ENCODE measurements at places on chromosomes 1 and 21.
A peak's percentile ranks its signal among the peaks of the same experiment; 100 is the strongest.

DNA sequence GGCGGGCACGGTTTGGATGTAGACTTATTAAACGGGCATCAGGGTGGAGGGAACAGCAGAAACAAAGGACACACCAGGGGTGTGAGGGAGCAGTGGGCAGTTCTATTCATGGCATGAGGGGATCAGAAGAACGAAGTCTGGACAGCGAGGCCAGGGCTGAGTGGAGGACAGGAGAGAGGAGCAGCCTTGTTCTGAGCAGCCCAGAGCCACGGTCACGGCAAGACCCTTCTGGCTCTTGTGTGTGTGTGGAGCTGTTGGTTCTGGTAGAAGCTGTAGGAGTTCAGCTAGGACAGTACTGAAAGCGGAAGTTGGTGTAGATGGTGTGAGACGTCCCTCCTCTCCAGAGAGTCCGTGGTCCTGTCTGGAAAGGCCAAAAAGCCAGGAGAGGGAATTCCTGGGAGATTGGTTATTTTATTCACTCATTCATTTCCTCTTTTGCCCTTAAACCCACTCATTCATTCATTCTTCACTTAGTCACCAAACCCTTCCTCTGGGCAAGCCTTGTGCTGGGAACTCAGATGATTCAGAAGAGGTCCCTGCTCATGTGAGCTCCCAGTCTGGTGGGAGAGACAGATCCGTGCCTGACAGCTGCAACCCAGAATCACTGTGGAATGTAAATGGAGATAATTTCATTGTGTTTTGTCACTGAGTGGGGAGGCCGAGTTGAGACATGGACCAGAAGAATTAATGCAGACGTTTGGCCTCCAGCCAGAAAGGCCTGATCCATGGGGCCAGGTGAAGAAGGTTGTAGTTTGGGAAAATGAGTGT, 4.1 kb upstream of the ACOT11 start:
- DNase-seq, result no peak

- no peak for DNase-seq
These were observed 114.0 kb downstream of the USP25 start for GRCh38 chr21:15843766-15844165.

DNA sequence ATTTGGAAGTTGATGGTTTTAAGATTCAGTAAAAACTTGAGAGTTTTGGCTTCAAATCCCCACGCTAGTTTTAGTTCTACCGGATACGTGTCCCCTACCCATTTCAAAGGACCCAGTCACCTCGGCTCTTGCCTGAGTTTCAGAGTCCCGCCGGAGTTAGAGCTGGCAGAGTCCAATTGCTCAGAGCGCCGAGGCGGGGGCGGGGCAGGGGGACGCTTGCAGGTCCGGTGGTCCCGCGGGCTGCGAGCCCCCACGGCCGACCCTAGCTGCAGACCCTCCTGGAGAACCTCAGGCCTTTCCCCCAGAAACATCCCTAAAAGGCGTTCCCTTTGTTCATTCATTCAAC, 765 bp upstream of the VPS45 start:
- peak; percentile 49 for DNase-seq

DNA sequence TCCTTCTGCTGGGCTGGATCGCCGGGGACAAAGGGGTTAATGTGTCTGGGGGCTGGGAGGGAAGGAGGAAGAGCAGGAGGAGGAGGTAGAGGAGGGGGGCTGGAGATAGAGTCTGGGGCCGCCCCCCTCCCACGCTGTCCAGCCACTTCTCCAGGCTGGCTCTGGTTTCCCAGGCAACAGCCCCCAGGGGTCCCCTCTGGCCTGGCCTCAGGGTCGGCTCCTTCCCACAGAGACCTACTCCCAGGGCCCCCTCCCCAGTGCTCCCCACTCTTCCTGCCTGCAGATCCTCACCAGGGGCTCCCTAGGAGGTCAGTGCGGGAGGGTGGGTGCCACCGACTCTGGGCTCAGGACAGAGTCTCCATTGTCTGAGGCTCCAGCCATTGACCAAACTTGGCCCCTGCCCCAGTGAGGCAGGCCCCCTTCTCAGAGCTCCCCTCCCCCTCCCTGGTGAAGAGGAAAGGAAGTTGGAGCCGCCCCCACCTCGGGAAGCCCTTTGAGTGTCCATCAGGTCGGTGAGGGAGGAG, 34.1 kb downstream of the ARHGEF10L start:
- no peak for DNase-seq

- no peak for DNase-seq
These were observed 140.7 kb upstream of the SPAG17 start for GRCh38 chr1:118325550-118326225.

GRCh38 chr21:35294231-35294898, 245.3 kb upstream of the RUNX1 start:
- DNase-seq, result no peak

DNA sequence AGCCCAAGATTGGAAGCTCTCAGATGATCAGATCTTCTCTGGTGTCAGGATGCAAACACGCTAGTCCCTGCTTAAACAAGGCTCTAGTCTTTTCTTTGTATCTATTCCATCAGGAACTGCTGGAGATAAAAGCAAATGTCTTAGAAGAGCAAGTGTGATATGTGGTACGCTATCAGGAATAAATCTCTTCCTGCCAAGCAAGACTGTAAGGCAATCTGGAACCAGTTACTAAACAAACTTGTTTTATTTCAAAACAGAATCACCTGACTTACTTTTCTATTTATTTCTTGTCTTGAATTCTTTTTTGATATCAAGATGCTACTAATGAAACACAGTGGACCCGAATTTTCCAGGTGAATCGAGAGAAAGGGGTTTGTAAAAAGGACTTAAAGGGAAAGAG, 139.9 kb upstream of the ZNF644 start:
- no peak for DNase-seq

DNA sequence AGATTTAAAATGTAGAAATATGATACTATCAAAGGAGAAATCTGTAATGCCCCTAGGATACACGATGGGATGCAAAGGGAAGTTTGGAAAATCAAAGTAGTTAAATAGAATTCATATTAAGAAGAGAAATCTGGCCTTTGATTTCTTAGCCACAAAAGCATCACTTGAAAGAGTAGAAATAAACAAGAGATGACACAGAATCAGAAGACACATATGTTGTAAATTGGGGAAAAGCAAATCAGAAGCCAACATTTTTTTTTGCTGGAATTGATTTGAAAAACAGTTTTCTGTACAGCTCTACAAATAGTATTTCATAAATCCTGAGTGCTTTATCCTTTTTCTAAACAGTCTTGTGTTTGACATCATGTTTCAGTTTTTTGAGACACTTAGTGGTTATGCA, 12.4 kb upstream of the TNFSF18 start:
- DNase-seq, result no peak

- no peak for DNase-seq
These were observed 48.6 kb downstream of the RPS6KA1 start for GRCh38 chr1:26578167-26578566.

DNA sequence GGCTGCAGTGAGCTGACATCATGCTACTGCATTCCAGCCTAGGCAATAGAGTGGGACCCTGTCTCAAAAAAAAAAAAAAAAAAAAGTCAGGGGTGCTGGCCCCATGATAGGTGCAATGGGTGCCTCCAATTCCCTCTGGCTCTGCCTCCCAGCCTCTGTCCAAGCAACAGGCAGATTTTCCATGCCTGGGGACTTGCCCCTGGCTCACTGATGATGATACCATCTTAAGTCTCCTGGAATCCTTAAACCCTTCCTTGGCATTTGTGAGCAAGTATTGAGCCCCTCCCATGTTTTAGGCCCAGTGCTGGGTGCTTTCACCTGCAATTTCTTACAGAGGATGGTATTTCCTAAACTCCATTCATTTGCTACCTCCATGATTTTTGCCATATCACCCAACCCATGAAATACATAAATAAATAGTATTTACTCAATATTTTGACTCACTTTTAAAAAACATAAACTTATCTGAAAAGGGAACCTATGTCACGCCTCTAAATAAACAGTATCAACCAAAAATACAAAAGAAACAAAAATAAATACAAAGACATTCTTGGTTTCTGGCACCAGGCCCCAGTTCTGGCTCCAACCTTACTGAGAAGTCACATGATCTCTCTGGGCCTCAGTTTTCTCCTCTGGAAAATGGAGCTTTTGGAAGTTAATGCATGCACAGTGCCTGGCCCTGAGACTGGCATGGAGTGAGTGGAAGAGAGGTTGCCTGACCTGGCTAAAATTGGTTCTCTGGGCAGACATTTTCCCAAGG, 1.5 kb upstream of the ALPL start:
- DNase-seq, result no peak

DNA sequence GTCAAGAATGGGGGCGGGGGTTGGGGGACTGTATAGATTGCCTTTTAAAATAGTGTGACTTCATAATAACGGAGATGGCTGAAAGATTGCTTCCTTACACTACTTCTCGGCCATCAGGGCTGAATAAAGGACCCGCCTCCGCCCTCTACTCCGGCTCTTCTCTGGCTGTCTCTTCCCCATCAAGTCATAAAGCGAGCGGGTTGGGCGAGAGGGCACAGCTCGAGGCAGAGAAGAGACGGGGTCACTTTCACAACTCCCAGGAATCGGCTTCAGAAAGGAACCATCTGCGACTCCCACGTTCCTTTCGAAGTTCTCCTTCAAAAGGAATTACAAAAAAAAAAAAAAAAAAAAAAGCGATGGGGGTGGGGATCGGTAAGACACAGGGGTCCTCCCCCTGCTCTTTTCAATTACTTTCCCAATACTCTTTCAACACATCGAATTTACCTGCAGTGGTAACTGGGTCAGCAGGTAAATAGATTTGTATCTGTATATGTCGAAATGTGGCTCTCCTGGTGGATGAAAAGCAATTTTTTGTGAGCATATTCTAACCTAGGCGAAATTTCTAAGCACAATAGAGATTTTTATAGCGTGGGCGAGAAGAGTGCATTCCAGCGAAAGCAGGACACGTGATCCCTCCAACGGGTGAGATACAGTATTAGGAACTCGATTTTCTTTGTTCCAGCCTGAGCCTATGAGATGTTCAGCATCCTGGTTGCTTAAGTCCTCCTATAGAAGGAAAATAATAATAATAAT, 2.0 kb downstream of the LRRC7 start:
- no peak for DNase-seq

DNA sequence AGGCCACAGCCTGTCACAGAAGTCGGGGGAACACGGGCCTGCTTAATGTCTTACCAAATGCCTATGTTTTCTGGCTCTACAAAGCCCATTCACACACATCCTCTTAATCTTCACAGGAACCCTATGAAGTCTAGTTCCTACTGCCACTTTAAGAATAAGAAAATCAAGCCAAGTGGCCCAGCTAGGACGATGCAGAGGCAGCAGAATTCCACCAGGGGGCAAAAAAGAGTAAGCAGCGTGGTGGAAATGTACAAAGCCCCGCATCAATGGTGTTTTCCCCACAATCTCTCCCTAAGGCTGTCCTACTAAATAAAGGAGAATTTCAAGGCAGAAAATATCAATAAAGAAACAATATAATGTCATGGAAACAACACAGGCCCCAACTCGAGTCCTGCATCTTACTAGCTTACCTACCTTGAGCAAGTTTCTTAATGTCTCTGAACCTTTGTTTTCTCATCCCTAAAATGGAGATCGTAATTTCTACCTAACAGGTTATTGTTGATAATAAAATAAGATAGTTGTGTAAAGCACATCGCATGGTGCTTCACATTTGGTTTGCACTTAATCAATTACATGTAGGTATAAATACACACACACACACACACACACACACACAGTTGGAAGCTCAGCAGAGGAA, 21.4 kb downstream of the SEC16B start:
- no peak for DNase-seq

- DNase-seq, result no peak
These were observed 2220.5 kb downstream of the NCAM2 start for GRCh38 chr21:23218667-23219066.

Data from CD4-positive, alpha-beta T cell treated with Interleukin-17A for 4 hours (primary cell).